ENCODE measurements at places on chromosomes 16 and 17.
A peak's percentile ranks its signal among the peaks of the same experiment; 100 is the strongest.

DNA sequence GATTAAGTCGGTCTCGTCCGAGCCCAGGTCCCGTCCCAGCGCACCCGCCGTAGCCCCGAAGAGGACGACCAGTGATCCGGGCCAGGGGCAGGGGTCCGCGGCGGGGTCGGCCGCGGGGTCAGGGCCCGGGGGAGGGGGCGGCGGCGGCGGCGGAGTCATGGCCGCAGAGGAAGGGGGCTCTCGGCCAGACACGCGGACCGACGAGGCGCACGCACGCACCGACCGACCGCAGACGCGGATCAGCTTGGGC is at the start of gene ESRP2:
TSS of gene ESRP2 (minus strand) at position 241 of the 250 bp plus-strand sequence. CDS start at position 159, 82 bp downstream.
- no peak for DNase-seq

GRCh38 chr16:48358419-48358818 is 26.8 kb downstream of the SIAH1 start:
- no peak for DNase-seq

- peak; percentile 65 for DNase-seq
These were observed 102.6 kb downstream of the ZNF778 start for GRCh38 chr16:89319886-89320781.

GRCh38 chr17:39194089-39194984 is 3.1 kb downstream of the CACNB1 start:
- DNase-seq, result no peak

DNA sequence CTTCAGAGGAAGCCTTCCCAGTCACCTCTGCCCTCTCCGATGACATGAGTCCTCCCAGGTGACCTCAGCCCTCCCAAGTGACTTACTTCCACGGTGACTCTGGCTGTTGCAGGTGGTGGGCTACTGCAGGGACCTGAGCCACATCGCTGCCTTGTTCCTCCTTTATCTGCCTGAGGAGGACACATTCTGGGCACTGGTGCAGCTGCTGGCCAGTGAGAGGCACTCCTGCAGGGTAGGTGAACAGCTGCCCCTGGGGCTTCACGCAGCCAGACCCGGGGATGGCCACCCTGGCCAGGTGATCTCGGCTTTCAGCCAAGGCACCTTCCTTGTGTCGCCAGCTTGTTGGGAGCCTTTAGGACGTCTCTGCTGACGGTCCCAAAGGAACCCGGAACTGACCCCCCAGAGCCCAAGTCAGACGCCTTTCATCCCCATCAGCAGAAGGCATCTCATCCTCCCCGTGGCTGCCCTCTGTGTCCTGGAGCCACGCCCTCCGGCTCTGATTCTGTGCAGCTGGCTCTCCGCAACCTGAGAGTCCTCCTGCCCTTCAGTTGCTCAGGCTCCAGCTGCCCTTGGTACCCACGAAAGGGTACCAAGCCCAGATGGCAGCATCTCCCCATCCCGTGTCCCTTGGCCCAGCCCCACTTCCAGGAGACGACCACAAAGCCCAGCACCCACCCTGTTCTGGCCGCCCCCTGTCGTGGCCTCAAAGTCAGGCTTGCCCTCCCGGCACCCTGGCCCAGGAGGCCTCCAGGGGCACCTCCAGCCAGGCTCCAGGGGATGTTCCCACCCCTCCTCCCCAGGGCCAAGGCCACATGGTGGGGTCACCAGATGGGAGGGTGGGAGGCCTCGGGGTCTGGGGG is 81.7 kb downstream of the GOSR1 start:
- DNase-seq, result no peak

GRCh38 chr17:48952904-48953303 is 8.3 kb upstream of the SNF8 start:
- no peak for DNase-seq

GRCh38 chr16:83771306-83771942 is 36.4 kb upstream of the HSBP1 start:
- DNase-seq, result no peak

GRCh38 chr17:77801545-77802332 is 156.8 kb upstream of the TNRC6C start:
- DNase-seq, result no peak

- no peak for DNase-seq
These were observed 1.7 kb upstream of the NLRC5 start for GRCh38 chr16:56987692-56988091.

GRCh38 chr17:284676-285355 is 67.8 kb downstream of the RPH3AL start:
- DNase-seq, result no peak

DNA sequence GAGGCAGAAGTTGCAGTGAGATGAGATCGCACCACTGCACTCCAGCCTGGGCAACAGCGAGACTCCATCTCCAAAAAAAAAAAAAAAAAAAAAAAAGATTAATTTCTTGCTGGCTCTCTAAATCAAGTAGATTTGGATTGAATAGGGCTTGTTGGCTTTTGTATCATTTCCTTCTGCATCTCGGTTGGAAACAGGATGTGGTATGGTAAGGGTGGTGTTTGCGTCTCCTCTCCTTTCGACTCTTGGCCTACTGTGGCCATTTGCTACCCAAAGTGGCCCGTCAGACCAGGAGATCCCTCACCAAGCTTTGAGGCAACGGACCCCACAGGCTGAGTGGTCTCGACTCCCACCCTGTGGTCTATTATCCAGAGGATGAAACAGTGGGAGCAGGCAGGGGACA is 168.0 kb upstream of the IRX3 start:
- no peak for DNase-seq

- no peak for DNase-seq
These were observed 2.9 kb upstream of the COASY start for GRCh38 chr17:42559075-42559474.

- no peak for DNase-seq
These were observed 336.7 kb upstream of the ZFHX3 start for GRCh38 chr16:73384506-73385089.

DNA sequence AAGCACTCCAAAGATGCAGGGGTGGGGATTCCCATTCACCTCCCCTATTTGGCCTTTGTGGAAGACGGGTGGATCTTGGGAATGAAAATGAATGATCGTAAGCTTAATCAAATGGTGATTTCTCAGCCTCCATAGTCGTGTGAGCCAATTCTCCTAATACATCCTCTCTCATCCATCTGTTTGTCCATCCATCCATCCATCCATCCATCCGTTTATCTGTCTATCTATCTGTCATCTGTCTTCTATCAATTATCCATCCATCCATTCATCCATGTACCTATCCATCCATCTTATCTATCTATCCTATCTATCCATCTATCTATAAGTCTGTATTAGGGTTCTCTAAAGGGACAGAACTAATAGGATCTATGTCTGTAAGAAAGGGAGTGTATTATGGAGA is 7.8 kb downstream of the RNF213 start:
- no peak for DNase-seq

GRCh38 chr16:47780213-47780875 is 319.2 kb downstream of the PHKB start:
- no peak for DNase-seq
